NCI-H748 treated with DMSO at 0.1 percent for 48 hours (cell line): ENCODE measurements at places on chromosomes 3 and 15.
A peak's percentile ranks its signal among the peaks of the same experiment; 100 is the strongest.

DNA sequence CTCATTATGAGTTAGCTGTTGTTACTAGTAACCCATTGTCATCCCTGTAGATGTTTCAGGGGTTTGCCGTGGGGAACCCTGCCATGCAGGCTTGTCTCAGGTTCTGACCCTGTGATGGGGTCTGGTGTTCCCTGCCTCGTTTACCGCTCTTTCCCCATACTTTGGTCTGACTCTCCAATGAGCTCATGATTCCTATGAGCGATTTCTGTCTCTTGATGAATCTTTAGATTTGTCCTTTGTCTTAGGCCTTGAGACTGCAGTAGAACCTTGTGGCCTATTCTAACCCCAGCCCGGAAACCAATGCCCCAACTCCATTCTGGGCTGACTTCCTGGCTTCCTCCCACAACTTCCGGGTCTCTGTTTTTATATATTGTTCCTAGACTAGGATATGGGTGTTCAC is 11.3 kb upstream of the IQGAP1 start:
- no peak for DNase-seq

GRCh38 chr15:94247789-94248638 is 16.7 kb downstream of the MCTP2 start:
- no peak for DNase-seq

DNA sequence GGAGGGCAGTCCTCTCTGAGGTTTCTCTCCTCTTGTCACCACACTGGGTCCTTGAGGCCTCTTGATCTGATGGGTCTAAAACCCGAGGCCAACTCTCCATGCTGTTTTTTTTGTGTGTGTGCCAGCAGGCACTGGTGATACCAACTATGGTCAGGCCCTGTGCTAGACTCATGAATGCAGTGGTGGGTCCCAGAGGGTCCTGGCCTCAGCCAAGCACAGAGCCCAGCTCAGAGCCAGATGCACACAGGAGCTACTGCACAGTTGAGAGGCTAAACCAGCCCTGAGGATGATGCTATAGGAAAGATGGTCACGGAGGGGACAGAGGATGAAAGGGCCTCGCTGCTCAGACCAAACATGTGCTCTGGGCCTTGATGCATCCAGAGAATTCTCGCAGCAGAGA is 33.5 kb downstream of the RAB6B start:
- no peak for DNase-seq

DNA sequence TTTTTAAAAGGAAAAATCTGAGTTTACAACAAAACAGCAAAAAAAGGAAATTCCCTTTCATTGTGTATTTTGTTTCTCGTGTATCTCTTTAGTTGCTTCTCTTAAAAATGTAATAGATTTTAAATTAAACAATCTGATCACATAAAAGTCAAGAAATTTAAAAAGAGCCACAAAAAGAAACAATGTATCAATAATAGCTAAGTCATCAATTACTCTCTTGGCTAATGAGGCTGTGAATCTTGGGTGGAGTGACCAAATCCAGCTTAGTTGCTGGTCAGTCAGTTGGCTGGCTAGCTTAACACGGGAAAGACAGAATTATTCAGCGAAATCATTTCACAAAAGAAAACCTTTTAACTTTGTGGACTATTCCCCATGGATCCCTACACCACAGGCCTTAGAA is 3.2 kb downstream of the SFMBT1 start:
- DNase-seq = no peak

DNA sequence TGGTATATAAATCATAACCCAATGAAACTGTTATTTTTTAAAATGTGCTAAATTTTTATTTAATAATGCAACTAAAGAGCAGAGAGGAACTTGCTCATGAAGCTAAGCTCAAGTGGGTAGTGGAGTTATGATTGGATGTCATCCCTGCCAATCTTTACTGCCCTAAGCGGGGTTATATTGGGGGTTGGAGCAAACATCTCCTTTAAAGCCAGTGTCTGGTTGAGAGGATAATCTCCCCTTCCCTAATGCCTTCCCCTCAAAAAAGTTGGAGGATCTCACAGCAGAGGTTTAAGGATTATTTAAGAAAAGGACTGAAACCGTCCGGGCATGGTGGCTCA is 32.1 kb upstream of the CLASP2 start:
- no peak for DNase-seq

- DNase-seq = no peak
Observed at GRCh38 chr3:40978442-40978841, 220.9 kb upstream of the CTNNB1 start.

- peak; percentile 50 for DNase-seq
Observed at GRCh38 chr3:23035927-23036640, 167.0 kb upstream of the UBE2E2 start.

GRCh38 chr3:69079269-69080159 is 651 bp downstream of the UBA3 start:
- no peak for DNase-seq

- no peak for DNase-seq
Observed at GRCh38 chr15:68463444-68463843, 31.5 kb upstream of the ITGA11 start.

GRCh38 chr15:31040611-31041010 is 49.2 kb upstream of the MTMR10 start:
- no peak for DNase-seq

DNA sequence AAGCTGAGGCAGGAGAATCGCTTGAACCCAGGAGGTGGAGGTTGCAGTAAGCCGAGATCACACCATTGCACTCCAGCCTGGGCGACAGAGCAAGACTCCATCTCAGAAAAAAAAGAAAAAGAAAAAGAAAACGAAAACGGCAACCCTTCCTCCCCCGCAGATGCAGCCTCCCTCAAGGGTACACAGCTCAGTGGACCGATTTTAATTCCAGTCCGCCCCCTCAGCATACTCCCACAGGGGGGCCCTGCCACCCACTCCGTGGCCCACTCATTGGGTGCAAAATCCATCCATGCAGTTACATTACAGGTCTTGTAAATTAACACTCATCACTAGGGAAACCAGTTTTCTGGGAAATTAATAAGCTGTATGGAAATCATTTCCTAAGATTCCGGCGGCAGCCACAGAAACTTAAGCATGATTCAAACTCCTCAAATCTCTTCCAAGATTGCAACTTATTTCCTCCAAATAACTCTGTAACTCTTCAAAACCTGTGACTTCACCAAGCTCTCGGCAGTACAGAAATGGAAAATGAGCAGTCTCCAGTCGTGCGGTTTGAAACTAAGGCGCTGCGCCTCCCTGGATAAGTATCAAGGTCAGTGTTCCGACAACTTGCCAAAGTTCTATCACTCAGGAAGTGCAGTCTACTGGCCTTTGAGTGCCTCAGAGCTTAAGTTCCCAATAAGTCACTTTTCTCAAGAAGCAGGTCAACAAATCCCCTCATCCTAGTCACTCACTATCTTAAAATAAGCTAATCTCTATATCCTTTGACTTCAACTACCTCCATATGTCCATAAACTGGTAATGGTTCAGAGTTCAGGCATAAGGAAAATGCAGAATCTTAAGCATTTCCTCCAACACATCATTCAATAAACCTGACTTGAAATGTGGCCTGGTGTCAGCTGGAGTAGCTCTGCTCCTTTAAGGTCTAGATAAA is 24.7 kb upstream of the KLHL6 start:
- DNase-seq = no peak

GRCh38 chr3:18526667-18527066 is 101.5 kb upstream of the SATB1 start:
- DNase-seq = no peak

GRCh38 chr3:157876556-157876955 is 229.7 kb downstream of the SHOX2 start:
- DNase-seq = no peak

- no peak for DNase-seq
Observed at GRCh38 chr15:90878660-90879059, 5.6 kb upstream of the FES start.

GRCh38 chr15:85886309-85886811 is 91.6 kb upstream of the KLHL25 start:
- DNase-seq = no peak

DNA sequence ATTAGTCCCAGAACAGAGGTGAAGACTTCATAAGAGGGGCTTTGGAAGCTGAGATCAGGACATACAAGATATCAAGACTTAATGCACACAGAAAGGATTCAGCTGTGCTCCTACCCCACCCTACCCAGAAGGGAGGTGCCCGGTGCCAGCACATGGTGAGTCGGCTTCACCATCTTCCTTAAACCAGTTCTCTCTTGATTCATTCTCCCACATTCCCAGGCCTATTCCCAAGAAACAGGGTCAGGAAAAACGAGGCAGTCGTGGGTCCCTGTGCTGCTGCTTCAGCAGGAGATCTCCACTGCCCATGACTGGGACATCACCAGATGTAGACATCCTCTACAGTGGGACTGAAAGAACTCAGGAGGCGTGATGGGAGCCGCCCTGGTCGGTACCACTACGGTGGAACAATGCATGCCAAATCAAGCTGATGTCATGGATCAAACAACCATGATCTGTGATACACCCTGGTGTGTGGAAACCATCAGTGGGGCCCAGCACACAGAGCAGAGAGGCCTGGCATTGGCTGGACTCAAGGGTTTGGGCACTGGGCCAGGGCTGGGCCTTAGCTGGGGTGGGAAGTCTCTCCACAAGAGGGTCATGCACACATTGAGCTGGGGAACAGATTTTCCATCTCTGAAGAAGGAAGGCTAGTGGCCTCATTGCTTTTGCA is 41.9 kb downstream of the CCDC12 start:
- DNase-seq = no peak

- DNase-seq = no peak
Observed at GRCh38 chr3:73789825-73790444, 165.2 kb upstream of the PDZRN3 start.

GRCh38 chr3:51959651-51960050 is 4.5 kb downstream of the GPR62 start:
- no peak for DNase-seq

DNA sequence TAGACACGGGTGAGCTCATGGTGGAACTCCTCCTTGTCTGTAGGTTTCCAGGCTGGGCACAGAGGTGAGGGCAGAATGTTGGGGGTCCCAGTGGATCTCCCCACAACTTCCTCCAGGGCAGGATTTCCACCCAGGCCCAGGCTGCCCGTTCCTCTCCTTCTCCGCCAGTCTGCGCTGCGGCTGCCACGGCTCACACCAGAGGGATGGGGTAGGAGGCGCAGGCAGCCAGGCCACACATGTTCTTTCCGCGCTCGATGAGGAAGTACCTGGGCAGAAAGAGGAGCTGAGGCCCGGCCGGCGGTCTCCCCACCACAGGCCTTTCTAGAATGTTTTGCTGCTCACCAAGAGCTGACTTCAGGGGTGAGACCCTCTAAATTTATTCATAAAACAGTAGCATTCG is 22.9 kb downstream of the CTSH start:
- no peak for DNase-seq

DNA sequence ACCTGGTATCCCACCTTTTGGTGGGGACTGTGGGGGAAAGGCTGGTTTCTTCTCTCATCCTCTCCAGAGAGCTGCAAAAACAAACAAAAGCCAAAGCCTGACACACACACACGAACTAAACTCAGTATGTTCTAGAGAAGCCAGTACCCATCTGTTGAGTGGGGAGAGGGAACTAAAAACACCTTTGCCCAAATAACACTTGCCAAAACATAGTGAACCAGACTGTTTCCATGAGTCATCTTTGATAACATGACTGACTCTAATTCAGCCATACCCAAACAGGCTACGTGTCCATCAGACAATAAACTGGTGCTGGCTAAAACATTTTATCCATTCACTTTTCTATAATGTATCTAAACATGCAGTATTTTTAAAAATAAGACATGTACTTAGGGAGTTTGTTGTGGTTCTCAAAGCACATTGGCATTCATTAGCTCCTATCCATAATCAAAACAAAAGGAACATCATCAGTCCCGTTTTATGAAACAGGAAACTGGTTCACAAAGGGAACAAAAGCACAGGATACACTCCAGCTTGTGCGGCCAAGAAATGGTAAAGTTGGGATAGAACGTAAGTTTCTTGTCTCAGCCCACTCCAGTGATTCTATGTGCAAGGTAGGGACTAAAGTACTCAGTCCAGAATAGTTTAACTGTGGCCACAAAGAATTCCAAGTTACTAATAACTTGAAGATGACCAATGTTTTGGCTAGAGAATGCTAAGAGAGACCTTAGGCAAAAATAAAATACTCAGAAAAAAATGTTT is 16.1 kb downstream of the LYSMD2 start:
- no peak for DNase-seq

DNA sequence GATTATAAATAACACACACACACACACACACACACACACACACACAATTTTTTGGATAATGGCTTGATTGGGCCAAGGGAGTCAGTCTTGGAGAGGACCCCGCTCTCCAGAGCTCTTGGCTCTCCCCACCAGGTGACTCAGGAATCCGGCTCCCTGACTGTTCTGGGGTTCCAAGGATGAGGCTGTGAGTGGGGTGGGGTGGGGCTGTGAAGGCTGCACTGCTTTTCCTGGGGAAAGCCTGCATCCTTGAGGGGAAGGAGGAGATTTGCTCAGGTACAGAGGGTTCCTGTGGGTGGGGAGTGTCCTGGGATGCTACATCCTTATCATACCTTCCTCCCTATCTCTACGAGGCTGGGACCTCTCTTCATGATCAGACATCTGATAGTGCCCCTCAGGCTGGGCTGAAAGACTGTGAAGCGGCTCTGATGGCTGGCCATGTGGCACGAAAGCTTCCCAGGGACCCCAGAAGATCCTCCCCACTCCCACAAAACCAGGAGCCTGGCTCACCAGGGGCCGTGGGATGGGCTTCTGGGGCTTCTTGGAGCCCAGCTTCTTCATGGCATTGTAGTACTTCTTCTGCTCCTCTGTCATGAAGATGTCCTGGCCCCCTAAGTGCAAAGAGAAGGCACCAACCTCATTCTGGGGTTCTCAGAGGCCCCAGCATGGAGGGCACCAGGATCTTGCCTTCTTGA is 59.2 kb downstream of the EXOG start:
- DNase-seq = no peak

GRCh38 chr3:136840252-136840651 is 21.3 kb downstream of the SLC35G2 start:
- no peak for DNase-seq

DNA sequence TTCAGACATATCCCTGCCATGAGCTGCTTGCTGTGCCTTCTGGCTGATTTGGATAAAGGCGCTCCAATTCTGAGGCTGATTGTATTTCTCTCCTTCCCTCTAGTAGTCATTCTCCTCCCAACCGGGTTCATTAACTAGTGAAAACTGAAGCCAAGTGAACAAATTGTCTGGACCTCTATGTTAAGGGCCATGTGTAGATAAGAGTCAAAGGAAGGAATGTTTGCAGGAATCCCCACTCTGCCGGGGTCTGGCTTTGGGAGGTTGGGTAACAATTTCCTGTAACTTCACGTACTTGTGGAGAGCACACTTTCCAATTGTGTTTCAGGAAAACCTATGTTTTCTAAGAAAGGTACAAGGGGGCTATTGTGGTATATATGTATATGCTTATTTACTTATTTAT is 38.2 kb upstream of the SUCLG2 start:
- DNase-seq = no peak

- DNase-seq = no peak
Observed at GRCh38 chr3:40504636-40505430, 1.0 kb upstream of the ZNF620 start.

- DNase-seq = no peak
Observed at GRCh38 chr3:136901391-136901790, 39.4 kb downstream of the NCK1 start.

- no peak for DNase-seq
Observed at GRCh38 chr15:25470230-25470629, 31.4 kb upstream of the UBE3A start.
